Caco-2 (cell line): ENCODE measurements at places on chromosomes 3 and 15. TPM values are rescaled to one million over a fixed set of nuclear protein-coding genes. Genes with fewer than 3 reads are reported as not detected.

- no peak for DNase-seq
Measured at GRCh38 chr15:50053055-50053856, 65.8 kb downstream of the ATP8B4 start.

- no peak for DNase-seq
Measured at GRCh38 chr3:55489798-55490132, 2.7 kb upstream of the WNT5A start.

GRCh38 chr3:89278302-89279025 lies 171.0 kb downstream of the EPHA3 start:
- DNase-seq, result no peak

DNA sequence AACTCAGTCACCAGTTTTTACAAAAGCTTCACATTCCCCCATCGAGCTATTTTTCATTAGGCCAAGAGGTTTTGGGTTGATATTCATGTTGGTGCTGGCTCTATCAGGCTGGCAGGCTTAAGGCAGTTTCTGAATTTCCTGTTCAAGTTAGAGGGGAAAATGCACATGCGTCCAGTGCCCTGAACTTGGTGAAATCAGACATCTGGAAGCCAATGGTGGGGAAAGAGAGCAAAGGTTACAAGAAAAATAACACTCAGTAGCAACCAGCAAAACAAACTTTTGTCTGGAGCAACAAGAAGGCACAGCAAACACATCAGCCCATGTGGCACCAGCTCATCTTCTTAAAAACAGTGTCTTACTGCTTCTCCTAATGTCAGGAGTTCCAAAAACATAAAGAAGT lies 155.6 kb upstream of the TSC22D2 start:
- no peak for DNase-seq

DNA sequence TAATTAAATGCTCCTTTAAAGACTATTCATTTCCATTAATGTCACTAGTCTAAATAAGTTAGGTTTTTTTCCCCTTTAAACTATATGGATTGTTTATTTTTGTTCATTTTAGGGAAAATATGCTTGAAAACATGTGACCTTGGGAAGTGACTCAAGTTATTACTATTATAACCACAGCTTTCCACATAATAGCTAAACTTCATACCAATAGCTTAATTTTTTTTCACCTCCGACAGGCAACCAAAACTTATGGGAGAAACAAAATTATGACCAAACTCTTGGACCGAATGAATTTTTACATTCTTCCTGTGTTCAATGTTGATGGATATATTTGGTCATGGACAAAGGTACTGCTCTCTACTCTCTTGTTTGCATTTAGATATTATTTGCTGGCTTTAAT lies 16.2 kb downstream of the CPA3 start:
- no peak for DNase-seq

- peak; percentile 67 for DNase-seq
Measured at GRCh38 chr3:185103359-185104127, 49.3 kb downstream of the C3orf70 start.

DNA sequence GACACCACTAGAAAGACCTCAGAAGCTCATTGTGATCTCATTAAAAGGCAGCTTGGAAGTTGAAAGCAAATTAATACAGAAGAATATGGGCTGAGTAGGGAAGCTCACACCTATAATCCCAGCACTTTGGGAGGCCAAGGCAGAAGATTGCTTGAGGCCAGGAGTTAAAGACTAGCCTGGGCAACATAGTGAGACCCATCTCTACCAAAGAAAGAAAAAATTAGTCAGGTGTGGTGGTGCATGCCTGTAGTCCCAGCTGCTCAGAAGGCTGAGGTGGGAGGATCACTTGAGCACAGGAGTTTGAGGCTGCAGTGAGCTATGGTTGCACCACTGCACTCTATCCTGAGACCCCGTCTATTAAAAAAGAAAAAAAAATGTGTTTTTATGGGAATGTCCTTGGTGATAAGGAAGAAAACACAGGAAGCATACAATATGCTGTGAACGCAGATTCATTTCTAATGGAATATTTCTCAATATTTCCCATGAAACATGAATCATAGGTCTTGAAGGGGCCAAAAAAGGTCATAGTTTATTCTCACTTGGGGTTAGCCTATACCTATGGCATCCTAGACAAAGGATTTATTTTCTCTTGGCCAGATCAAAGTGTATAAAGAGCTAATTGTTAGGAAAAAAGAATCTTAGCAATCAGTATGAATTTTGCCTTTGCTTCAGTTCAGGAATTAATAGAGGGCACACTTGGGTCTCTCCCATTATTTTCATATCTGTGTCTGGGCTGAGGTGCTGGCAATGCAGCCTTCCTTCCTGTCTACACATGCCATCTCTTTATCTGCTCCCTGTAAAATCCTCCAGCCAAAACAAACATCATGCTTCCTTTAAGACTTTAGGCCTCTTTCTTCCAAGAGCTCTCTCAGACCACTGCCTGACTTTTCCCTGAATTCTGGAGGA lies 98.2 kb downstream of the FNDC3B start:
- no peak for DNase-seq

DNA sequence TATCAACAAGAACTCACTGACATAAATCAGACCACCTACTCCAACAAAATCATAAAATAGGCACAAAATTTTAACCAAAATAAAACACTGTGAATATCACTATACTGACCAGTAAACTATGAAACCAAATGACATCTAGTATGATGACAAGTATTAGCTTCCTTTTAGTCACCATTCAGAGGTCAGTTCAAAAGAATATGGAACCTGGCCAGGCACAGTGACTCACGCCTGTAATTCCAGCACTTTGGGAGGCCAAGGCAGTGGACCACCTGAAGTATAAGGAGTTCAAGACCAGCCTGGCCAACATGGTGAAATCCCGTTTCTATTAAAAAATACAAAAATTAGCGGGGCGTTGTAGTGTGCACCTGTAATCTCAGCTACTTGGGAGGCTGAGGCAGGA lies 65.8 kb downstream of the SMARCC1 start:
- no peak for DNase-seq

DNA sequence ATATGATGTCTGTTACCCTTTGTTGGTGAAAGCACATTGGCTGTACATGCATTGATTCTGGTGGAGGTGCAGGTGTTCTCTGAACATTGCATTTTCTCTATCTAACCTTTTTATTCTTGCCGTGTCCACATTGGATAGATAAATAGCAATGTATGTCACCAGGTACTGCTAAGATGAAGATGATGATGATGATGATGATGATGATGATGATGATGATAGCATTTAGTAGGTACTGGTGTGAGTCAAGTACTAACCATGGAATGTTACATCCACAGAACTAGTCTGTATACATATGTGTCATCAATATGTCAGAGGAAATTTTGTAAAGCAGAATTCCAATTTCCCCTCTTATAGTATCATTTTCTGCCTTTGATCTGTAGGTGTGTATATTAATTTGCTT lies 36.3 kb downstream of the ARPP21 start:
- DNase-seq, result no peak

GRCh38 chr15:44340410-44340809 lies 51.9 kb downstream of the GOLM2 start:
- DNase-seq, result no peak

DNA sequence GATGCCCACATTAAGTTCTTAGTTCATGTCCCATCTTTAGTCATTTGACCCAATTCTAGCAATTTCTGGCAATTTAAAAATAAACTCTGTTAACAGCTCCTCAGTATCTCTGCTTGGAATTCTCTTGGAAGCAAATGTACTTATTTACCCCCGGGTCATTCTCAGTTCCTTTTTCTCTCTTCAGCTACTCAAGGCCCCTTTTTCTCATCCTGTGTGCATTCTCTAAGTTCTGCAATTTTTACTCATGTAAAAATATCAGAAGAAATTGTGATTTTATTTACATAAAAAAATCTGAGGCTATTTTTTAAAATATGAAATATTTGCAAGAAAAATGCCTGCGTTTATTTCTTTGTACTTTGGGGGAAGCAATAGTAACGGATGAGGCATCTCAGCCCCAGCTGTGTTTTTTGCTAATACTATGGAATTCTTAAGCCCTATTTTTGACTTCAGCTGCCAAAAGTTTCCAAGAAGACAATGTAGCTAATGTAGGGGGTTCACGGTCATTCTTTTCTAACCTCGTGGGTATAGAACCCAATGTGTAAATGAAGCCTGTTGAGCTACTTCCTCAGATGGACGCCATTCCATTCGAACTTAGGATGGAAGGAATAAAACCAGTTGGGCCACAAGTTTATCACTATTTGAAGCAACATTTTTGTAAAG lies 20.0 kb downstream of the CERS3 start:
- no peak for DNase-seq

DNA sequence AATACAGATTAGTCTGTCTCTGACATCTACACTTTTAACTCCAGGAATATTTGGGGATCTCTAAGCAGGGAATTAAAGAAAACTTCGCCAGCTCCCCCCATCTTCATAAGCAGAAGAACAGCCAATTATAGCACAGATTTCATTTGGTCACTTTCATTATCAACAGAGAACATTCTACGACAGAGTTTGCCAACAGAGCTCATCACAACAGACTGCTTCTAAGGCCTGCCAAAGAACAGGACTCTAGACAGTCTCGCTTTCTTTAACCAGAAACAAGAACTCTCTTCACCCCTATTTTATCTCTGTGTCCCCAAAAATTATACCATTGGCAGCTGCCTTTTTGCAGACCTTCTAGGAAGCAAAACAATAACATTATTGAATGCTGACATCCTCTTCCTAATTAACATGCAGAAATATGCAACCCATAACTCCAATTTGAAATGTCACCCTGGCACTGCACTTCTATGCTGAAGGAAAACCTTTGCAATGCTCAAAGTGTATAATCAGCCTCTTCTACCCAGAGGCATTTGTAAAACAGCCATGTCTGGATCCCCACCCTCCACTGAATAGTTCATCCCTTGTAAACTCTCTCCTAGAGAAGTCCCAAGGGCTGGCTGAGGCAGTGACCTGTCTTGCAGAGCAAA lies 552.8 kb downstream of the MAGI1 start:
- DNase-seq, result no peak

DNA sequence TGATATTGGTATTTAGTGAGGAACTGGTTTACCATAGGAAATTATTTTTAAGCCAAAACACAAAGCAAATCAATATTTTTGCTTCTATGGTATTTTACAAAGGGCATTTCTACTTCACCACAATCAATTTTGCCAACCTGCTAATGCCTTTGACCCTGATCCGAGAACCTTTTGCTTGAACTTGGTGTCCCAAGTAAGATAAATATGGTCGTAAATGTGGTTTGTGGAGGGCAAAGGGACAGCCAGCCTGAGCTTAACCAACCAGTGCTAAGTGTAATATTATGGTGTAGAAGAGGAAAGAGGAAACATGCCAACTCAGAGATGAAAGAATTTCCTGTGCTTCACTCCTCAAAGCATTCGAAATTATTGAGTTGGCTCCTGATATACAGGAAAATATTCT lies 148.4 kb downstream of the C3orf38 start:
- no peak for DNase-seq

- peak; percentile 21 for DNase-seq
Measured at GRCh38 chr3:58659051-58659675, 7.4 kb downstream of the FAM3D start.

GRCh38 chr15:74386496-74387140 lies 19.2 kb upstream of the CYP11A1 start:
- DNase-seq, result no peak

GRCh38 chr3:125519678-125520562 lies at the start of gene SNX4:
TSS of gene SNX4 (minus strand) at chr3:125520202. CDS start at chr3:125520172, 30 bp downstream.
- DNase-seq, result peak; percentile 93

- DNase-seq, result no peak
Measured at GRCh38 chr15:45199136-45199810, 11.5 kb upstream of the SHF start.

GRCh38 chr3:184417619-184418327 lies 37.9 kb downstream of the CHRD start:
- DNase-seq, result peak; percentile 71

DNA sequence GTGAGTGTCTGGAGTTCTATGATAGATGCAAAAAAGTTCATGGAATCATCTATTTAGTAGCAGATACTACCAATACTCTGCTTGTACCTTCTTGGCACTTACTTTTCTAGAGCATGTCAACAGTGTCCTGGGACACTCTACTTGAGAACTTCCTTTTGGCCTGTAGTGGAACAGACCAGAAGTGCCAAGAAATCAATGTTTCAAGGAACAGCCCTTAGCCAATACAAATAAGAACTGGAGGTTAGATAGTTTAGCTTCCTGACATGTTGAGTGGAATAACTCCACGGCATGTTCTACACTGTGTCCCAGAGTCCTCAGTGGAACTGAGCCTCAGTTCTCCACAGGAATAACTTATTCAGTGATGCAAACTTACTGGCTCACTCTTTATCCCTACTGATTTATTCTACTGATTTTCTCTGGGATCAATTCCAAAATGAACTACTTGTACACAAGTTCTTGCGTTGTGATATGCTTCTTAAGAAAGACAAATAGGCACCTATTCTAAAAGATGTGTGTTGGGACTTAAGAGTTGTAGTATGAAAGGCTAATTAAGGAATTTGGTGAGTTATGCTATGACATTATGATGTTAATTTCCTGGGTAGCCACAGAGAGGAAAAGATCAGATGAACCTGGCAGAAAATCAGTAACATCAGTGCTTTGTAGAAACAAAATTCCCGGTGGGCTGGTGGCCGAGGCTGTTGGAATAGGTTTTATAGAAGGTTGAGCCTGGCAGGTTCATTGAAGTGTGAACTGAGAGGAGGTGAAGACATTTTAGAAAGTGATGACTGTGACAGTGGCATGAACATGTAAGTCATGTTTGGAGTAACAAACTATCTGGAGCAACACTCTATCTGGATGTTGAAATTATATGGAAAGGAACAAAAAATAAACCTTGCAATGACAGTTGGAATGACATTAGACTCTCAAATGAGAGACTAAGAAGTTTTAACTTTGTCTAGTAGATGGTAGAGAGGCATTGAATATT lies 101.8 kb upstream of the RBMS3 start:
- no peak for DNase-seq

GRCh38 chr15:39099524-39099923 lies 481.4 kb upstream of the THBS1 start:
- DNase-seq, result no peak

GRCh38 chr15:94047566-94047965 lies 183.8 kb upstream of the MCTP2 start:
- no peak for DNase-seq

HES1 gene
- 123 and 128 TPM in 2 replicates for total RNA-seq

EFCC1 gene
- total RNA-seq, result 0.28 and 0.39 TPM in 2 replicates

ST3GAL6 gene
- 59.7 and 67.2 TPM in 2 replicates for total RNA-seq

MTFMT gene
- 24.7 and 29.9 TPM in 2 replicates for total RNA-seq

CCR2 gene
- total RNA-seq, result not detected in 2 replicates

ALDH1A2 gene
- total RNA-seq, result 0.61 and 0.65 TPM in 2 replicates

SLC6A1 gene
- not detected in 2 replicates for total RNA-seq

SCG3 gene
- total RNA-seq, result not detected in 2 replicates

SOX2 gene
- total RNA-seq, result 33.4 and 34.1 TPM in 2 replicates
